Hematopoietic multipotent progenitor cell (in vitro differentiated cells): ENCODE measurements at places on chromosomes 2 and 18.

GRCh38 chr2:216033403-216033802 lies 20.1 kb upstream of the MREG start:
- DNase-seq = no peak

- peak; percentile 51 for DNase-seq
These were observed 298.9 kb downstream of the DSEL start for GRCh38 chr18:67217551-67218166.

- no peak for DNase-seq
These were observed 36.3 kb downstream of the HDHD2 start for GRCh38 chr18:47113796-47114540.

DNA sequence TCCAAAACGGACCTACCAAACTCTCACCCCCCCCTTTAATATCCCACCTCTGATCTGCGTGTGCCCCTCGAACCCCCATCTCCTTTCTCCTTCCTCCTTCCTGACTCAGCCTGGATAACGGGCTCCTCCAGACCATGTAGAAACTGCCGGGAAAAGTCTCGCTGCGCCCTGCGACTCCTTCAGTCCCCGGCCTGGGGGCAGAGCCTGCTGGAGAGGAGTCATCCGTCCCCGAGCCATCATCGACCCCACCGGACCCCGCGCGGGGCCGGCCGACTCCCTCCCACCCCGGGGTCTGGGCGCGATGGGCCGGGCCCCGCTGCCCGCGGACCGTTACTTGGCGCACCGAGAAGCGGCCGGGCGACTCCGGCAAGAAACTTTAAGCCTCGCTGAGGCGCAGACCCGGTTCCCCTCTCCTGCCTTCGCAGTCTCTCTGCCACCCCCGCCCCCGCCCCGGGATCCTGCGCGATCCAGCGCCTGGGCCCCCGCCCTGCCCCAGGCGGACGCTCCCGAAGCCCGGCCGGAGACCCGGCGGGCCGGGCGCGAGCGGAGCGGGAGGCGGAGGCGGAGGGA lies 3.4 kb downstream of the ZEB2 start:
- no peak for DNase-seq
